ENCODE measurements at places on chromosomes 6 and 20.

- peak; percentile 24 for DNase-seq
Observed at GRCh38 chr6:168607272-168608112, 166.5 kb downstream of the SMOC2 start.

DNA sequence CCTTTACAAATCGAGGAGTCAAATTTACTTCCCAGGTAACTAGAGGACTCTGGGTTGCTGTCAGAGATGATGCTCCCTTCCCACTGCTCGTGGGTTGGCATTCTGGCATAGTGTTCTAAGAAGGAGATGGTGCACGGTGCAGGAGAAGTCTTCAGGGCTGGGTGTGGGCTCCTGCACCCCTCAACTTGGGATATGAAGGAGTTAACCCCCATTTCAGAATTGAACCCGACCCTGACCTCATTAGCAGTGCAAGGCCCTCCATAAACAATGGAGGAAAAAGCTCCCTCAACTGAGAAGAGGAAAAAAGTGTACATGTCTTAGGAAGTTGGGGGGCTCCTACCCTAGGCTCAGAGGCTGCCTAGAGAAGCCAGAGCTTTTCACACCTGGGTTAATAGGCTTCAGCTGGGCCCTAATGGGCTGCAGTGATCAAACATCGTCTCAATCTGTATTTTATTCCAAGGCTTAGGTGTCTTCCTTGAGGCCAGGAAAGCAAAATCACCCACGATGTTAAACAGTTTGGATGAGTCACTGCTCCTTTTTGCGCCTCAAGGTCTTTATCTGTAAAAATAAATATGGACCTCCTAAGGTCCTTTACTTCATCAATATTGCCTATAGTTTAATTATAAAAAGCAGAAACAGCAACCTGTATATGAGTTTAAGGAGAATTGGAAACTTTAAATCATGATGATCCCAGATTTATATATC, 29.4 kb downstream of the TFAP2B start:
- DNase-seq = no peak

DNA sequence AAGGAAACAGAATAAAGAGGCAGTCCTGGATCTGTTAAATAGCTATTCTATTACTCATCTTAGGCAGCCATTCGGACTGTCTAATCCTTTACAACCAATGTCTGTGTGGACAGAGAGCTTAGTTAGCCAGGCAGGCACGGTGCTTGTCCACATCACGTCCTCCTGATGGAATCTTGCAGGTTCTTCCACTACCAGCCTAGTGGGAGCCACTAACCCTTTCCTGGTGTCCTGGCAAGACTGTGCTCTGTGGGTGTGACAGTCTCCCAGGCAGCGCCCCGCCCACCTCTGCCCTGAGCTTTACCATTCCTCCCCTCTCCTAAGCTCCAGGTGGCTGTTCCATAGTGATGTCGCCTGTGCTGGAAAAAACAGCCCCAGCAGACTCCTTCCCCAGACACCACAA, 78.3 kb upstream of the CLDN20 start:
- DNase-seq = no peak

- DNase-seq = no peak
Observed at GRCh38 chr6:75532521-75532920, 38.9 kb upstream of the FILIP1 start.

GRCh38 chr20:52441710-52442109, 250.1 kb upstream of the ZFP64 start:
- no peak for DNase-seq

DNA sequence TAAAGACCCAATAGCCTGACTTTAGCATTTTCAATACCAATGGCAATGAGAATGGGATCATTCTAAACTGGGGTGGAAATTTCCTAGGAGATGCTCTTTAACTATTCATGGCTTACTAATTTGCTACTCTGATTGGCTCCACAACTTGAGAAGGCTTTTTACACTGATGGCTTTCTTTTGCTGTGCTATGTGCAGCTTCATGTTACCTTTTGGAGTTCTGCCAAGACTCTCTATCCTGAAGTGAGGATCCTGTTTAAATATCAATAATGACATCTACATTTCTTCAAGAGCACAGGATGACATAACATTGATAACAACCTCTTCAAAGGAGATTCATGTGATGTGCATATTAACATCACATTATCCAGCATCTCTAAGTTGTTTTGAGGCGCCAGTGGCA, 43.4 kb upstream of the SIRPG start:
- no peak for DNase-seq

DNA sequence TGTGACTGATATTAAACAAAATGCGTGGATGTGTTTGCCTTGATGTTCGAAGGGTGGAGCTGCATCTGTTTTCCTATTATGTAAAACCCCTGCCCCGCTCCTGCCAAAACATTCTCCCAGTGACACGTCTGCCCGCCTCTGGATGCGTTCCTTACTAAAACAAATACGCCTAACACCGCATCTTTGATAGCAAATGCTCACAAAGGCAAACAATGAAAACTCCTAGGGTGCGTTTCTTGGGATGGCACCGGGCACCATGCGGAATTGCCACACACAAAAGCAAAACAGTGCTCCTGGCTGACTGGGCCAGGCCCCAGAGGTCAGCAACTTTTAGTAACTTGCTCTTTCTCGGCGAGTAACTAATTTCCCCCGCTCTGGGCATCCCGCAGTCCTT, 9.0 kb upstream of the FOXC1 start:
- no peak for DNase-seq

GRCh38 chr20:37416848-37417616, 71.1 kb downstream of the SRC start:
- no peak for DNase-seq

DNA sequence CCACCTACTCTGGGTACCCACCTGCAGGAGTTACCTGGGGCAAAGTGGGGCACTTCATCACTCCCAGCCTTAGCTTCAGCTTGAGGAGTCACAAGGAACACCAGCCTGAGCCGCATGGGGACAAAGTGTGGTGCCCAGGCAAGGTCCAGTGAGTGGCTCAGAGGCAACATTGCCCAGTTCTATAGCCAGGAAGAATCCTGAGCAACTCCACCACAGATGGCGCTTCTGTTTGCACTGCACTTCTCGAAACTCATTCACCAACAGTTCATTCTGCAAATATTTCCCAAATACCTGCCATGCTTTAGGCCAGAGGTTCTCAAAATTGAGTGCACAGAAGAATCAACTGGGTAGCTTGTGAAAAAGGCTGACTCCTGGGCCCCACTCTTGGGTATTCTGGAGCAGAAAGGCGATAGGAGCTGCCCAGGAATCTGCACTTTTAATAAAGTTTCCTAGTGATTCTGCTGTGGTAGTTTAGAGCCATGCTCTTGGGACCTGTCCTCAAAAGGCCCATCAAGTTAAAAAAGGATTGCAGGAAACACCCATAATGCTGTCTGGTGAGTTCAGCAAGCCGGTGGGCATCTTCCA, 83.1 kb downstream of the VEGFA start:
- DNase-seq = no peak

DNA sequence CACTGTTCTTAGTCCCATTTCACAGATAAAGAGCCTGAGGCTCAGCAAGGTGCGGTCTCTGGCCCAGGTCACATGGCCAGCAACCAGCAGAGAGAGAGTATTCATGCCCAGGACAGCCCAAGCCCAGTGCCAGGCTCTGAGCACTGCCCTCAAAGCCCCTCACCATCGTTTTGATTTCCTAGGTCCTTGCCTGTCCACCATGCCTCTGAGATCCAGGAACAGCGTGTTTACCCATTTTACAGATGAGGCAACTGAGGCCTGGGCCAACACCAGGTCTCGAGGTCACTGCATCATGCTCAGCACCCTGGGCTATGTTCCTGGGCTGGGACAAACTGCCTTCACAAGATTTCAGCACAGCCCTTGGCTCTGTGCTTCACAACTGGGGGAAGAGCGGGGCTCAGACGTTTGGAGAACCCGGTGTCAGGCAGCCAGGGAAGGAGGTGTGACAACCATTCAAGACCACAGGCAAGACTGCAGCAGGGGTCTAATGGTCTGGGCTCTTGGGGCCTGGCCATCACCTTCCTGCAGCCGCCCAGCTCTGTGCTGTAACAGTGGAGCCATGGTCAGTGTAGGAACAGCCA, 1.3 kb upstream of the BPIFA2 start:
- no peak for DNase-seq

- DNase-seq = no peak
Observed at GRCh38 chr6:135423649-135424128, 73.9 kb downstream of the AHI1 start.

DNA sequence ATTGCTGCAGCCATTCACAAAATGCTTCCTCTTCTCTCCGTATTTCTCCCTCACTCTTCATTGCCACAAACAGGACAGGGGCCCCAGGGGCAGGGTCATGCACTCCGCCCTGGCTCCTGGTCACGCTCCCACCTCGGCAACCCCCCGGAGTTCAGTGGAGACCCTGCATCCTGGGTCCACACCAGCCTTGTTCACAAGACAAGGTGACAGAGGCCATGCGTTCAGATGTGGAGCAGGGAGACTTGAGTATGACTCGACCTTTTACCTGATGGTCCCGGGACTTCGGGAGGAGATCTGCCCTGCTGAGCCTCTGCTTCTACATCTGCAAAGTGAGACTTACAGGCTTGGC, 49.4 kb downstream of the ANKRD60 start:
- no peak for DNase-seq

Measured in nucleus accumbens (tissue), 56 donors.